GM23338 (cell line): ENCODE measurements at places on chromosomes 1 and 21. TPM values are rescaled to one million over a fixed set of nuclear protein-coding genes. Genes with fewer than 3 reads are reported as not detected.
A peak's percentile ranks its signal among the peaks of the same experiment; 100 is the strongest.

GRCh38 chr1:115301438-115302020, 36.5 kb downstream of the NGF start:
- DNase-seq: no peak

DNA sequence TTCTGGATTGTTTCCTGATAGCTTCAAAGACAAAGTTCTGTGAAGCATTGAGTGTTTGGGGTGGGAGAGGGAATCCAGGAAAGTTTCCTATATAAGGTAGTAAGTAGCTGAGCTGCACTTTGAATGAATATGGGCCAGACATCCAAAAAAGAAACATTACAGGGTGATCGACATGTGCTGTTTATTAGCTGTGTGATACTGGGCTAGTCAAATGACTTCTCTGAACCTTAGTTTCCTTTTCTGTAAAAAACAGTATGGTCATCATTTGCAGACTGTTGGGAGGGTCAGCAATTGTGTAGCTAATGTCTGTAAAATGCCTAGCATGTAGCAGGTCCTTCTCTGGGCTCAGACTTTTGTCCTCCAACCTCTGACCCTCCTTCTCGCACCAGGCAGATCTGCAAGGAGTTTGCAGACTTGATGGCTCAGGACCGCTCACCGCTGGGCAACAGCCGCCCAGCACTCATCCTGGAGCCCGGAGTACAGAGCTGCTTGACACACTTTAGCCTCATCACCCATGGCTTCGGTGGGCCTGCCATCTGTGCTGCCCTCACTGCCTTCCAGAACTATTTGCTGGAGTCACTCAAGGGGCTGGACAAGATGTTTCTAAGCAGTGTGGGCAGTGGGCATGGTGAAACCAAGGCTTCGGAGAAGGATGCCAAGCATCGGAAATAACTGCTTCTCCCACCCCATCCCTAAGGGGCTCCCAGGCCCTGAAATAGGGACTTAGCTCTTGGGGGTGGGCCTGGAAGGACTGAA, 21.1 kb downstream of the TFAP2E start:
- DNase-seq: no peak

- peak; percentile 51 for DNase-seq
These were observed 84.7 kb downstream of the LRRC8D start for GRCh38 chr1:89905395-89906058.

DNA sequence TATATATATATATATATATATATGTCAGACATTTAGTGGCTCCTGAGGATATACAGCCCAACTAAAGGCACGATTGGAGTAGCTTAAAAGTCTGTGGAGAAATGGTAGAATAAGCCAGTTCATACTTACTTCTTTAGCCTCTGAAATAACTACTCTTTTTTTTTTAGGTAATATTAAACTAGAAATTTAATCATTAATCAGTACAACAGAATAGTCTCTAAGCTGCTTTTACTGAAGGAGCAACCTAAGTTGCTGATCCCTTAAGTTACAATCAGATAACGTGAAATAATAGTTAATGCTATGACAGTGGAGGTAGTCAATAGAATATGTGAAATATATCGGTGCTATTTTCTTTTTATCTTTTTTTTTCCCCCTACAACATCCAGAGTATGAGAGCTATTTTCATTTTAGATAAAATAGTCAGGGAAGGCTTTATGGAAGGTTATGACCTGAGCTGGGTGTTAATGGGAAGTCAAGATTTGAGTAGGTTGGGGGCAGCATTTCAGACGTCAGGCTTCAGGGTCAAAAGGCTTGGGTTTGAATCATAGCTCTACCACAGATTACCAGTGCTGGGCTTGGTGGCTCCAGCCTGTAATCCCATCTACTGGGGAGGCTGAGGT, 15.6 kb downstream of the ZMPSTE24 start:
- DNase-seq: no peak

GRCh38 chr1:109493227-109493626, 667 bp upstream of the CYB561D1 start:
- no peak for DNase-seq

Gene MRPL37
- total RNA-seq: 121 and 155 TPM in 2 replicates

Gene CDCA8
- total RNA-seq: 31.6 and 35.3 TPM in 2 replicates
